ENCODE measurements at places on chromosomes 1 and 21. TPM values are rescaled to one million over a fixed set of nuclear protein-coding genes. Genes with fewer than 3 reads are reported as not detected.

The GBP5 gene
- 9.6 TPM for total RNA-seq

The ZNF697 gene
- total RNA-seq, result 8.7 TPM

The NTPCR gene
- total RNA-seq, result 29.5 TPM

The FCN3 gene
- total RNA-seq, result 1,125 TPM

The CCDC185 gene
- not detected for total RNA-seq

The COL8A2 gene
- 24.4 TPM for total RNA-seq

The HFM1 gene
- 1.2 TPM for total RNA-seq

The LRIG2 gene
- total RNA-seq, result 15.0 TPM

The RNU1-3 gene
- total RNA-seq, result 6,803 TPM

DNA sequence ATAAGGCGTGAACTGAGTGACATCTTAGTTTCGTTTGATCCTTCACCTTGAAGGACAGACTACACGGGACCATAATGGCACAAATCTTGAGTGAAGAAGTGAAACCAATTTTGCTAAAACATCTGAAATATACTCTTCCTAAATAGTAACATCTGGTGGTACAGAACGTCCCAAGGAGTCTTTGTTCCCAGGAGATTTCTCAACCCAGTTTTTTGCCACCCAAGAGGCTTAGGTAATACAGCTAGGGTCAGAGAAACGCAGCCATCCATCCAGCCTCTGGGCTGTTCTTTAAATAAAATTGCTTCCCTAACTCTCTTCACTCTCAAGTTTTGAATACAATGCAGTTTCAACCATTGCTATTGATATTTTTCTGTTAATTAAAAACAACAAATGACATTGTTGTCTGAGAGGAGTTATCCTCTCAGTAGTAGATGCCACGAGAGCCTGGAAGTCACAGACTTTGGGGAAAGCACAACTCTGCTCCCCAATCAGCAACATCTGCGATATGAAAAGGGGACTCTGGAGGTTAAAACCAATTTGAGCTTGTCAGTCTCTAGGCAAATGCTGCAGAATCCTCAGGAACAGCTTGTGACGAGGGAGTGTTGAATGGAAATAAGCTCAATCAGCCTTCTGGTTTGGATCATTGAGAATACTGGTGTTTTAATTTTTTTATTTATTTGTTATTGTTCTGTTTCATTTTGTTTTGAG, 394.3 kb upstream of the ADGRL2 start:
- no peak for DNase-seq

- no peak for DNase-seq
Measured at GRCh38 chr1:35576061-35576765, 3.1 kb downstream of the TFAP2E start.

- no peak for DNase-seq
Measured at GRCh38 chr1:159556931-159557369, 21.1 kb upstream of the OR10J5 start.

DNA sequence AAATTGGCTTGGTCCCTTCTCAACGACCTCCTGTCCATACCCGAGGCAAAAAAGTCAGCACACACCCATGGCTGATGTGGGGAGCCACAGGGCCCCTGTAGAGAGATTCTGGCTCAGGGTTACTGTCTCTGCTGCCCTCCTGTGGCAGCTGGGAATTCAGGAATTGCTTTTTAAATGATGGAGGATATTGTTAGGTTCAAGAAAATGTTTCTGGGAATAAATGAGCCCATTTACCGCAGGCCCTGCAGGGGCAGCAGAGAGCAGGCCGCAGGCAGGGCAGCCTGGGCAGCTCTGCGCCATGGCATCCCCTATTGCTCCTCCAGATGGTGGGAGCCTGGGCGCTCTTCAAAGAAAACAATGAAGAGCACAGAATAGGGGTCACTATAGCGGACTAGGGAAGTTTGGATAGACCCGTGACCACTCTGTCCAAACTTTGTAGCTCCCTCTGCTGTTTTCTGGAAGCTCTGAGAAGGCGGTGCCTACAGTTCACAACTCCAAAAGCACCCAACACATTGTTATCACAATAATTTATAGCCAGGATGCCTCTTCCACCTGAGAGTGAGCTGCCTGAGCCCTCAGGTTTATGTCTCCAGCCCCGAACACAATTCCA, 201.1 kb downstream of the BACH1 start:
- DNase-seq, result no peak

- DNase-seq, result no peak
Measured at GRCh38 chr21:32549440-32549839, 35.9 kb downstream of the TCP10L start.

GRCh38 chr1:205538235-205538840, 33.9 kb downstream of the CDK18 start:
- peak; percentile 37 for DNase-seq

GRCh38 chr1:85417017-85417416, 47.9 kb downstream of the DDAH1 start:
- DNase-seq, result no peak

DNA sequence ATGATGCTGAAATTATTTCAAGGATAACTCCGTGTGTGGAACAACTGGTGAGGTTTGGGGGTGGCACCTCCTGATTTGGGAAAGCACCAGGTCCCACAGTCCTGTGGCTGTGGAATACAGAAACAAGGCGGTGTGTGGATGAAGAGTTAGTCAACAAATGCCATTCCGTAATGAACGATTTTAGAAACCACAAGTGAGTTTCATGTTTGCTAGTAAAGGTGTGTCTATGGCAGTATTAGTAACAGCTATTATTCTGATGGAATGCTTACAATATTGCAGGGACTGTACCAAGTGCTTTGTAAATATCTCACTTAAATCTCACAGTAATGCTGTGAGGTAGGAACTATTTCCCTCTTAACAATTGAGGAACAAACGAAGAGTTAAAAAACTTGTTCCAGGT, 53.8 kb downstream of the B3GALNT2 start:
- DNase-seq, result no peak

DNA sequence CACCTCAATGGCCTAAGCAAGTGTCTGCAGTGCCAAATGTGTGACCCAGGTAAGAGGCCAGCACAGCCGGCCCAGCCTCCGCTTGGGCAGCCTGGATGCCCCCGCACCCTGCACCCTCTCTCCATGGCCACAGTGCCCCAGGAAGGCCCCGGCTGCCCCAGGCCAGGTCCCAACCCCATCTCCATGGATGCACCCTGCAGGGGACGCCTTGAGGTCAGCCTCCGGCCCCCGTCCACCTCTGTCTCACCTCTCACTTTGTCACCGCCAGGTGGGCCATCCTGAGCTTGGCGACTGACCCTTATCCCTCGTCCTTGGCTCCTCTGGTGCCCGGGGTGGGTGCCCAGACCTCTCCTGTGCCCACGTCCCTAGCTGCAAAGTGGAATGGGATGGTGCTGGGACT, 2.2 kb downstream of the TNFRSF14 start:
- no peak for DNase-seq

DNA sequence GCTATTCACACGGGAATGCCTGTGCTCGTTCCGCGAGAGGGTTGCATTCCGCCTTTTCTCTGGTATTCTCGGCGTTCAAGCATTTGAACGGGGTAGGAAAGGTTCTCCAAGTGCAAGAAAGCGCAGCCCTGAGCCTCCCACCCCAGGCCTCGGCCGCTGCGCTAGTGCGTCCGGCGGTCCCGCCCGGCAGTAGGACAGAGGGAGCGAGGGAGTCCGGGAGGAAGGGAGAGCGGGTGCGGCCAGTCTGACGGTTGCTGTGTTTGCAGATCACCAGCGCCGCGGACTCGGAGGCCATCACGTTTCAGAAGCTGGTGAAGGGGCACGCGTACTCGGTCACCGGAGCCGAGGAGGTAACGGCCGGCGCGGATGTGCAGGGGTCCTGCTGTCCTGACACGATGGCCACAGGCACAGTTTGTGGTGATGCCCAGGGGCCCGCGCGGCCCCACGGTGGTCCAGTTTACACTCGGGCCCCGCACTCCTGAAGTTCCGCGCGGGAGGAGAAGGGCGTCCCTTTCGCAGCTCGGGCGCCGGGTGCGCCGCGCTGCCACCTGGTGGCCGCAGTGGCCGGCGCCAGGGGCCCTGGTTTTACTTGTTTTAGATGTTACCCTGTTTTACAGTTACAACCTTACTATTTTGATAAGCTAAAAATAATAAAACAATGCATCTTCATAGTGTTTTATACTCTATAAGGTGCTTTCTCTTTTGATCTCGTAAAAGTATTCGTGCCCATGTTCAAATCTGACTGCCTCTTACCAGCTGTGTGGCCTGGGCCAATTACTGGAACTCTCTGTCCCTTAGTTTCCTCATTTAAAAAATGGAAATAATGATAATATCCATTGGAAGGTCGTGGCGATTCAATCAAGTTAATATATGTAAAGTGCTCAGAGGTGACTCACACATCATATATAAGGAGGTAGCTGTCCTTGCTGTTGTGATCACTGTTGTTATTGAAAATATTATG, 36.7 kb downstream of the CAPN2 start:
- DNase-seq, result peak; percentile 83

GRCh38 chr1:203069030-203069747, 16.6 kb downstream of the MYOG start:
- no peak for DNase-seq

GRCh38 chr1:55708781-55709180, 493.6 kb upstream of the USP24 start:
- DNase-seq, result no peak

DNA sequence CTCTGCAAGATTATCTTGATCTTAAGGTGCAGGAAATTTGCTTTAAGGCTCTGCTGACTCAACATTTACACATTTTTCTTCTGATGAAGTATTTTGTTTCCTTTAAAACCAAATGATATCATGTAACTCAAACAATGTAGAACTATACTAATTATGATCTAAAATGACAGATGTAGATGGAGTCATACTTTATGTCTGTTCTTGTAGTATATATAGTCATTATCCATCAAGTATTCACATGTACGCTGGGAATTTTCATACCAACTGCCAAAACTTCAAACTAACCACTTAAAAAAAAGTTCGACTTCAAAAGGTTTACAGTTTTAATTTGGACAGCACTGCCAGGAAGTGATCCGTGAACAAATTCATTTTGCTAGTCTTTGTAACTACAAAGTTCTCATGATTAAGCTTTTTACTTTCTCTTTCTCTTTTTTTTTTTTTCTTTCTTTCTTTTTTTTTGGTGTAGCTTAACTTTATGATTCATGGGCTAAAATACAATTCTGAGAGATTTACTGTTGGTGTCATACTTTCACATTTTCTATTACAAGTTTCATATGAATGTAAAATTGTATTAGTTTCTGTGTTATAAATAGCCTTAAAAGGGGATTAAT, 509.0 kb upstream of the CXADR start:
- DNase-seq, result no peak

DNA sequence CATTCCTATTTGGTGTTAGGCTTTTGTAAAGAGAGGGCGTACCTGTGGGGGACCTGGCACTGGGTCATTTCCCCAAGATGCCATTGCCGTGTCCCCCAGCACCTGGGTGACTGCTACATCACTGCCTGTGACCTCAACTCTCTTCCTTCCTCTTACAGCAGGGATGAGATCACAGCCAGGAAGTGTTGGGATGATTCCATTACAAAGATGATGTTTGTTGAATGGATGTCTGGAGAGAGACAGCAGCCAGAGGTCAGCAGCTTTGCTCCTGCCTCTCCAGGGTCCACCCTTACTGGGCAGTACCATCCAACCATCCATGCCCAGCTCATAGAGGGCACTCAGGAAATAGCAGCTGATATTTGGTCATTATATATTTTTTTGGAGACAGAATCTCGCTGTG, 35.1 kb downstream of the TMEM51 start:
- no peak for DNase-seq

- DNase-seq, result no peak
Measured at GRCh38 chr1:237327061-237327460, 285.1 kb downstream of the RYR2 start.

DNA sequence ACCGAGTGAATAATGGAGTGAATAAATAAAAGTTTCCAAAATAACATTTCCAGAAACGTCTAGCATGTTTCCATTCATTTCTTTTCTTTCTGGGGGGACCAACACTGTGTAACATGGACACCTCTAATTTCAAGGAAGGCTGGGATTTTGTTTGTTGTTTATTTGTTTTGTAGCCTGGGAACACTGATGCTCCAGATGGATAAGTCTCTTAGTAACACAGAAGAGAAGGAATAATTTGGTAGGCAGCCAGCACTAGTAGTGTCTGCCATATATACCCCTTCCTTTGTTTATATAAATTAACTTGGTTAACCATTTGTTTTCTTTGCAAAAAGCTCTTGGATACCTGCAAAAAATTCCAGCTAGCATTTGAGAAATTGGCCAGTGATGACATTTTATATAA, 411.4 kb upstream of the DEPDC1 start:
- no peak for DNase-seq

DNA sequence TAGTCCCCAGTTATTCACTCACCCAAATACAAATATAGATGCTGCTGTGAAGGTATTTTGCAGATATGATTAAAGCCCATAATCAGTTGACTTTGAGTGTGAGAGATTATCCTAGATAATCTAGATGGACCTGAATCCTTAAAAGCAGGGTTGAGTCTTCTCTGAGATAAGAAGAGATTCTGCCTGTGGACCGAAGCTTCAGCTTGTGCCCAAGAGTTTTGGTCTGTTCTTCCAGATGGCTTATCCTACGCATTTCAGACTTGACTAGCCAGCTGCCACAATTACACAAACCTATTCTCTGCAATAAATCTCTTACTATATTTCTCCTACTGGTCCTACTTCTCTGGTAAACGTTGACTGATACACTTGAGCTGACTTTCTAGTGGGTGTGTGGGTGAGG, 145.1 kb downstream of the KCNJ6 start:
- DNase-seq, result no peak

GRCh38 chr1:42533101-42533863, 70.2 kb downstream of the CCDC30 start:
- DNase-seq, result no peak

DNA sequence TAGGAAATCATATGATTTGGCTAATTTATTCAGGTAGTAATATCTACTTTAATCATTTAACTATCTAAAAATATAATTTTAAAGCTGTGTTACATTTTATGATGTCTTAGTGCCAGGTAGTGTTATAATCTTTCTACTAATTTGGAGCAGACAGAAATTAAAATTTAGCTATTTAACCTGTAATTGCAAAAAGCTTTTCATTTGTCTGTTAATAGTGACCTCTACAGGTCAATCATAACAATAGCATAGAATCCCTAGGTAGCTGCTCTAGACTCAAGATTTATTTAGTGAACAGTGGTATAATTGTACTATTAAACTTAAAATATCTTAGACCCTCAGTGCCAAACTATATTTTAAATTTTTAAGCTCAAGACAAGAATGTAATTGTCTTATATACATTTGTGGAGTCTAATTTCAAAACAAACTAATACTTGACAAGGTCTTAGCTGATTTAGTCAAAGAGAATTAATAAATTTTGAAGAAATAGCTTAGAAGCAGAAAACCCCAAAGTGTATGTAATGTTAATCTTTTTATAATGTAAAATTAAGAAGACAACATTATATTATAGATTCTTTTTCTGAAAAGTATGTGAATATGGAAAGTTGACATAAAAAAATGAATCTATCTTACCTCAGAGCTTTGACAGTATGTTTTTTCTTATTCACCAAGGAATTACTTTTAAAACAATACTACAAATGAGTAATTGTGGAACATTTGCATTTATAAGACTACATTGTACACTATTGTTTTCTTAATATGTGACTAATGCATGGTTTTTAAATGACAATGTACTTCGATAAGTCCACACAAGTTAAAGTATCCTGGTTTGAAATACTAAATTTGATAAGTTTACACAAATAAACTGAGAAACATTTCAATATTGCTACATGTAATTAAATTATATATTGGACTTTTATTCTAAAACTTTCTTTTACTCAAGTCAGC, 64.1 kb upstream of the RNPC3 start:
- DNase-seq, result no peak

- no peak for DNase-seq
Measured at GRCh38 chr1:29459620-29459945, 223.3 kb downstream of the PTPRU start.

Data from lower lobe of right lung (tissue), 2 donors.